ENCODE measurements at places on chromosomes 1 and 21.

DNA sequence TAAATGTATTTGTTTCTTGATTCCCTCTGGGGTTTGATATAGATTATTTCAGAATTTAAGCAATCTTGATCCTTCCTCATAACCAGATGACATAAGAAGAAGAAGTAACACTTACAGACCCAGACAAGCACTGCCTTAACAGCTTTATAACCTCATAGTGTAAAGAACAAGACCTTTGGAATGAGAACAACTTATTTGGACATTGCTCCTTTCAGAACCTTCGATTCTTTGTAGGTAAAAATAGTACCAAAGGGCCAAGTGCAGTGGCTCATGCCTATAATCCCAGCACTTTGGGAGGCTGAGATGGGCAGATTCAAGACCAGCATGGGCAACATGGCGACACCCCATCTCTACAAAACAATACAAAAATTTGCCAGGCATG lies 15.0 kb downstream of the TM2D1 start:
- DNase-seq: no peak

DNA sequence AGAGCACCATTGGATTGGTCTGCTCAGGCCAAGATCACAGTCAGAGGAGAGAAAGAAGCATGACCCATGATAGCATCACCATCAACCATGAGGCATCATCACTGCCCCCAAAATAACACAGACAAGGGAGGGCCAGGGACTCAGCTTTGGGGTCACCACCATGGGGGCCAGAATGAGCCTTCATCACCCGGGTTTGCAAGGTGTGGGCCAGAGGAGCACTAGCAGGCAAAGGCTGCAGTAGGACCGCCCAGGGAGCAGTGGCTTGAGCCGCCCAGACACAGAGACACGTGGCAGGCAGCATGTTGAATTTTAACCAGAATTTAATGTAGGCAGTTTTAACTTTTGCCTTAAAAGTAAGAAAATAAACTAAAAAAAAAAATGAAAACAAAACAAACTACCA lies 53.7 kb upstream of the TMPRSS2 start:
- no peak for DNase-seq

DNA sequence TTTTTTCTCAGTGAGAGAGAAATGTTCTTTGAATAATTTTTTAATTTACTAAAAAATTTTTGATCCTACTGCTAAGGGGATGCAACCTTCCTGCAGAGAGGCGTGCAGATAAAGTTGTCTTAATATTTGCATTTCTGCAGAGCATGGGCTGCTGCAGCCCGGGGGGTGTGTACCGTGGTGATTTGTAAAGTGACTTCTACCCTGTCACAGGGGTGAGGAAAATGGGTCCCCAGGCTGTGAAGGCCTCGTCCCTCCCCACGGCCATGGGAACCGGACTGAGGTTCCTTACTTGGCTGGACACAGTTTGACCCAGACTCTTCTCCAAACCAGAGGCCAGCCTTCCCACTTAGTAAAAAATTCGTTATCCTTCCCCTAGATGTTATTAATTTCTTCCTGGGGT lies 9.5 kb upstream of the C1orf174 start:
- DNase-seq: no peak

DNA sequence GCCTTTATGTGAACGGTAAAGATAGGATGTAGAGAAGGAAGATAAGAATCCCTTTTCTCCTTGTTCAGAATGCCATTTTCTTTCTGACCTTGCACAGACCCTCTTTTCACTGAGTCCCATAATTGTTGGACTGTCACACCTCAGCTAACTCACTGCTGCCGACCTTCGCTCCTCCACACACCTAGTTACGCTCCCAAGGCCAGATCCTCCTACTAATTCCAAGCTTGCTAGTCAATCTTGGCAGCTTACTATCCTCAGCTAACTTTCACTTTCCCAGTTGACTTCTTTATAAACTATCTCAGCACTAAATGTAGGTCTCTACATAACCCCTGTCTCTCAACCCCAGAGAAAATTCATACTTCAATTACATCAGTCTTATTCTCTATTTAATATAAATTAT lies 471.8 kb upstream of the PRMT6 start:
- DNase-seq: no peak

DNA sequence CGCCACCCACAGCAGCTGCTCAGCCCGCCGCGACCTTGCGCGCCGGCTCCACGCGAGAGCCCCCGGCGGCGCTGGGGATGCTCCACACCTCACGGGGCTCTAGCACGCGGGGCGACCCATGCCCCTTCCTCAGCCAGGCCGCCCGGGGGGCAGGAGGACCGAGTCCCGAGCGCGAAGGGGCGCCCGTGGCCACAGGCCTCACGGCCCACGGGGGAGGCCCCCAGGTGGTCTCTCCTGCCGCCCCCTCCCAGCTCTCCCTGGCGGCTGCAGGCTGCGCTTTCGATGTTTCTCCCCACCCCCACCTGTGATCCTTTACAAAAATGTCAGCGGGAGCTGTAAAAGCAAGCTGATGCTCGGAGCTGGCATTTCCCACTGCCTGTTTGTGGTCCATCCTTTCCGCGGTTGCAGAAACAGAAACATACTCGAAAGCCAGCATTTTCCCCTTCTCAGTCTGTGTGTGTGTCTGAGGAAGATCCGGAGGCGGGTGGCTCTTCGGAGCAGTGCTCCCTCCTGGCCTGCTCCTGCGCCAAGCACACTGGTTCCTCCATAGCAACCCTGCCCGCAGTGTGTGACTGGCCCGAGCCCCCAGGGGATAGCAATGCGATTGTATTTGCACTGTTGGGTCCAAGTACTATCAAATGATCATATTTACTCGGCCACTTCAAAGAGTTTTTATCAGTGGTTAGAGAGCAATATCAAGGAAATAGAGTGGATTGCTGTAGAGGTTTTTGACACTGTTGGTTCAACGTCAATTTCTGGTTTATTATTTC lies 2.1 kb downstream of the KIF26B start:
- no peak for DNase-seq

- no peak for DNase-seq
Measured at GRCh38 chr1:89198081-89198480, 661 bp downstream of the GBP4 start.

Data from central memory CD4-positive, alpha-beta T cell (primary cell).